Effector memory CD4-positive, alpha-beta T cell (primary cell): ENCODE measurements at places on chromosomes 1 and 21.

DNA sequence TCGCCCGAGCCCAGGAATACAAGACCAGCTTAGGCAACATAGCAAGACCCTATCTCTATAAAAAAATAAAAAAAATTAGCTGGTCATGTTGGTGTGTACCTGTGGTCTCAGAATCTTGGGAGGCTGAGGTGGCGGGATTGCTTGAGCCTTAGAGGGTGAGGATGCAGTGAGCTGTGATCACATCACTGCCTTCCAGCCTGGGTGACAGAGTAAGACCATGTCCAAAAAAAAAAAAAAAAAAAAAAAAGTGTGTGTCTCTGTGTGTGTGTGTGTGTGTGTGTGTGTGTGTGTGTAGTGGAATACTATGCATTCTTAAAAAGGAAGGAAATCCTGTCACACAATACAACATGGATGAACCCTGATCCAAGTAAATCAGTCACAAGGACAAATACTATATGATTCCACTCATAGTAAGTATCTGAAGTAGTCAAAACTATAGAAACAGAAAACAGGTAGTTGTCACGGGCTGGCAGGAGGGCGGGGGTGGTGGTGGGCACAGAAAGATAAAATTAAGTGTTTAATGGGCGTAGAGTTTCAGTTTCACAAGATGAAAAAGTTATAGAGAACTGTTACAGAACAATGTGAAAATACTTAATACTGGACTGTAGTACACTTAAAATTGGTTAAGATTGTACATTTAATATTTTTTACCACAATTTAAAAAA is 47.8 kb downstream of the SELENOF start:
- no peak for DNase-seq

DNA sequence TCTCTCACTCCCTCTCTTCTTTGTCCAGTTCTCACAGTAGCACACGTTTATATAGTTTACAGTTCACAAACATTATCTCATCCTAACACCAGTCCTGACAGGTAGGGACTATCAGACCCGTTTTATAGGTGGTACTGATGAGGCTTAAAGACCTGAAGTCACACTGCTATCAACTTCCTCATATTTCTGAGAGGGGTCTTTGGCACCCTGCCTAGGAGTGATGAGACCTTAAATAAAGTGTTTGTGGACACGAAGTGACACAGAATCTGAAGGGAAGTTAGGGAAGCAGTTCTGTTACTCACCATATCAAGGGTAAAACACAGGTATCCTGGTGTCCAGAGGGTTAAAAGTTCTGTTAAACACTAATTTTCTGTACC is 590 bp upstream of the TACSTD2 start:
- no peak for DNase-seq

- DNase-seq: peak; percentile 43
Measured at GRCh38 chr1:155977690-155978324, 540 bp downstream of the ARHGEF2 start.

- no peak for DNase-seq
Measured at GRCh38 chr1:225644666-225645065, 8.3 kb downstream of the ENAH start.

DNA sequence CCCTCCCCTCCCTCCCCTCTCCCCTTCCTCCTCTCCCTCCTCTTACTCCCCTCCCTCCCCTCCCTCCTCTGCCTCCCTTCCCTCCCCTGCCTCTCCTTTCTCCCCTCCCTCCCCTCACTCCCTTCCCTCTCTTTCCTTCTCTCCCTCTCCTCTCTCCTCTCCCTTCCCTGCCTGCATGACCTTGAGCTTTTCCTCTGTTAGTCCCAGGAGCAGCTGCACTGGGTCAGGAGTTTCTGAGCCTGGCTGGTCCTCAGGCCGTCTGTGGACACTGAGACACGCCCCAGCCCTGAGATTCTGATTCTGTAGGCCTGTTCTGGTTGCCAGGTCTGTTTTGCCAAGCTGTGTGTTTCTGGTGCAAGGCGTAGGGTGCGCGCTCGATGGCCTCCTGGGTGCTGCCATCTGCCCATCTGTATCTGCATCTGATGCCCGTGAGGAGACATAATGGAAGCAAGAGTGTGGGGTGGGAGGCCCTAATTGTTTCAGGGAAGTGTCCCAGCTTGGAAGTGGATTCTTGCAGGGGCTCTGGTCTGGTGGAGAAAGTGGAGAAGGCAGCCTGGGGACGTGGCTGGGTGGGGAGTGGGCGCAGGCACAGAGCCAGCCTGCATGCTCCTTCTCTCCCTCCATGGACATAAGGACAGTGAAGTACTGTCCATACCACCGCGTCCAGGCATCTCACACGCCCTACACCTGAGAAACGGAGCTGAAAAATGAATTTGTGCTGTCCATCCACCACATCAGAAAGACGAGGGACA is 97.2 kb downstream of the WDR4 start:
- DNase-seq: no peak

DNA sequence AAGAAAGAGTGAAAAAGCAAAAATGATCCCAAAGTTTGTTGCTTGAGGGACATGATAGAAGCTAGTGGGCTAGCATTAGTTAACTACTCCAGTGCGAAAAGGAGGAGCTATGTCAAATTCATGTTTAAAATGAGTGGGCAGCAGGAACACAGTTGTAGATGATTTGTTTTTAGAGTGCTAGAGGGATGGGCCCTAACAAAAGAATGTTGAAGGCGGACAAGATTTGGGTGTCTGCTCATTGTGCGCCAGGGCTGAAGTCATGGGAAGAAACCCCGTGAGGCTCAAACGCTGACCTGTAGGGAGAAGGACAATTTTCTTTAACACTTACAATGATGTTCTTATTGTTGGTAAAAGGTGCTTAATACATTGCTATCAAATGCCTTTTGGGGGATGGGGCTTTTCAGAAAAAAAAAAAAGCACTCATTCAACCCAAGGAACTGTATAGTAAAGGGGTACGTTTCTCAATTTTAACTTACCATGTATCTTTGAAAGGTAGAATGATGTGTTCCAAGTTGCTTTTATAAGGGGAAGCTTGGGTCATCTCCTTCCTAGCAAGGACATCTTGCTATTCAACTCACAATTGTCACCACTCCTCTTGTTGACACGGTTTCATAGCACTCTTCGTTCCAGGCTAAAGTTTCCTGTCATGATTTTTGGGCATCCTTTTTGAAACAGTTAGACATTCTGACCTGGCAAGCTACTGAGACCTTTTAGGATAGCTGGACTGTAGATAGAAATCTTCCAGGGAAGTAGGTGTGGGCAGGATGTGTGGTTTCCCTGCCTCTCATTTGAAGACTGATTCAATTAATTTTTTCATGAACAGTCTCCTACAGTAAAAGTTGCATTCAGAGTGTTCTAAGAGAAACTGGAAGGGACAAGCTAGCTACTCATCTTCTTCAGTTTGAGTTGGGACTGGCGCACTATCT is 53.0 kb upstream of the CNN3 start:
- no peak for DNase-seq

DNA sequence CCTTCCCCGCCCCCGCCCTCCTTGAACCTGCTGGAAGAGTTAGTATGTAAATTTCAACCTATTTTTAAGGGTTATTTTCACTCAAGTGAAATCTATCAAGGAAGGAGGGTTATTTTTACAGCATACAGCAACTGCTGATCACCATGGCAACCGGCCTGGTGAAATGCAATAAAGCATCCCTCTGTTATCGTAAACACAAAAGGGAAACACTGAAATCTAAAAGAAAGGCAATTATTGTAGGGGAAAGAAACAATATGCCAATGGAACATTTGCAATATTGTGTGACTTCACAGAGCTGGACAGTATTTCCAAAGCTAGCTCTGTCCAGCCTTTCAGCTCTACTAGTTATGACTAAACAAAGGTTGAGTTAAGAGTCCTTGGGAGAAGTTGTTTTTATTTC is 588.3 kb upstream of the PBX1 start:
- no peak for DNase-seq

GRCh38 chr1:246425139-246425794 is 81.8 kb downstream of the SMYD3 start:
- DNase-seq: no peak

DNA sequence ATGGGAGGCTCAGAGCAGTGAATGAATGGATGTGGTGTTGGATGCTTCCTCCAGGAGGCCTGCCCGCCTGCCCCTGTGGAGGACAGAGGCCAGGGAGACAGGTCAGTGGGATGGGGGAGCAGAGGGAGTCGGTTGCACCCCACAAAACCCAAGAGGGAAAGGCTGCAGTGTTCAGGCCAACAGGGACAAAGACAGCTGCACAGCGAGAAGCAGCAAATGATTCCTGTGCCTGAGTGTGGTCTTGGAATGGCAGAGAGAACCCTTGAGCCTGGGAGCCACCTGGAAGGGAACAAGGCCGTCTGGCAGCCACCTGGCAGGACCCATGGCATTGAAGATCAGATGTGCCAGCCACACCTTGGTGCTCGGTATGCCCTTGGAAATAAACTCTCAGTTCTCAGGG is 8.1 kb downstream of the TFF3 start:
- no peak for DNase-seq

DNA sequence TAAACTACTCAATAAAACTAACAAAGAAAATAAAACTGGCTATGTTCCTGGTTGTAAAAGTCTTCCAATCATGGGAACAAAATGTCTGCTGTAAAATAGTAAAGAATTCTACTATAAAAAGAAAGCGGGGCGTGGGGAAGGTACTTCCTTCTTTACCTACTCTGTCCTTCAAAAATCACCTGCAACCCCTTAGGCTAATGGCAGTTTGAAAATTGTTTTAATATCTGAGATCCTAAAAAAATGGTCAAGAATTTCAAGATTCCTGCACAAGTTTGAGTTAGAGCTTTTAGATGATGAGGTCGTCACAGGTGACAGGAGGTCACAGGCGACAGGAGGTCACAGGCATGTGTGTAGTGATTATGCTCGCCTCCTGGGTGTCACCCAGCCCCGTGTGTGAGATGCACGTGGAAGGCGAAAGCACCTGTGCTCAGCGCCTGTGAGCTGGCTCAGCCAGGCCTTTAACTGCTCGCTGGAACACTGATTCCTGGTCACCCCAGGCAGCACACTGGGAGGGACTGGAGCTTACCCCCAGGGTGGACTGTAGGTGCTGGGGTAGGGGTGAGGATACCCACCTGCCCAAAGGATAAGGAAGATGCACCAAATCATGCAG is 18.6 kb upstream of the TMPRSS2 start:
- DNase-seq: no peak

DNA sequence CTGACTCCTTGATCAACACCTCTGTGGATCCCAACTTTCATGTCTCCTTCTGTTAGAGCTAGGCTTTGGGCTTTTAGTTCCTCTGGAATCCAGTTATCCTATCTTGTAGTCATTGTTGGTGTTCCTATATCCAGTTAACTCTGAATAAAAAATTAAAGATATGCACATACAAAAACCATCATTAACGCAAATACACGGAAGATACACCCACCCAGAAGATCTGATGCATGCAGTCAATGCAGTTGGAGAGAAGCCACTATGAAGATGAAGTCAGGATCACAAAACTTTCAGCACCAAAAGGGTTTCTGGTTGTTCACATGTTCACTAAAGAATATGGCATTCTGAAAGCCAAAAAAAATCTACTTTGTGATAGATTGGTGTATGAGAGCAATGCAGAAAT is 123.6 kb upstream of the LHX8 start:
- DNase-seq: no peak

DNA sequence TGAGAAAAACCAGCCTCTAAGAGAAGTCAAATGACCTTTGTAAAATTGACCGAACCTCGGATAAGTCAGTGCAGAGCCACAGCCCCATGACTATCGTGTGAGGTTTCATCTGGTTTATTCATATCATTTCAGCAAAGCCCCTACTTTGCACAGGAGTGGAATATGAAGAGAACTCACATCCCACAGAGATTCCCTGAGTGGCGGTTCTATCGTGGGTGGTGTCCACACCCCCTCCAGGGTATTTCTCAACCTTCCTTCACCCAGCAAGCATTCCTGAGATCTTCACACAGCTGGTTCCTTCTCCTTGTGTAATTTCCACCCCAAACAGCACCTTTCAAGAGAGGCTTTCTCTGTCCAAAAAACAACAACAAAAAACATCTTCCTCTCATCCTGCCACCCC is 47.5 kb downstream of the EVA1C start:
- DNase-seq: no peak

- DNase-seq: no peak
Measured at GRCh38 chr1:40954626-40955025, 24.9 kb upstream of the CTPS1 start.

GRCh38 chr1:244035358-244035757 is 15.7 kb upstream of the ZBTB18 start:
- no peak for DNase-seq

- DNase-seq: no peak
Measured at GRCh38 chr1:110594456-110595352, 11.5 kb downstream of the KCNA2 start.

GRCh38 chr1:72186733-72187307 is 95.5 kb downstream of the NEGR1 start:
- DNase-seq: no peak

DNA sequence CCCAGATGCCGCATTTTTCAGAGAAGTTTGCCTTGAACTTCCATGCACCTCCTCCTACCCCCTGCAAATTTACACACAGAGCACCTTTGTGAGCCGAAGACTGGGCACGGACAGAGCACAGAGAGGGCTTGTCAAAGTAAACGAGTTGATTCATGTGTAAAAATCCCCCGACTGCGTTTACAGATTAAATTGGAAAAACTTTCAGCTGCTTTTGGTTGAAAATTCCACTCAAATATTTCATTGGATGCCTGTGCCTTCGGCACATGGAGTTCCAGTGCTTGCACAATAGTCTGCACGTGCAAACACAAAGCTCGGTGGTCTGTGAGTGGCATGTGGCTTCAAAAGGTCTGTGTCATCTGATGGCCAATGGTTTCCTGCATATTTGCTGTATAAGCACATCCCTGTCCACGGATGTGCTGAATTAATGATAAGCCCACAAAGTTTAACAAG is 177.5 kb downstream of the SETD4 start:
- no peak for DNase-seq

DNA sequence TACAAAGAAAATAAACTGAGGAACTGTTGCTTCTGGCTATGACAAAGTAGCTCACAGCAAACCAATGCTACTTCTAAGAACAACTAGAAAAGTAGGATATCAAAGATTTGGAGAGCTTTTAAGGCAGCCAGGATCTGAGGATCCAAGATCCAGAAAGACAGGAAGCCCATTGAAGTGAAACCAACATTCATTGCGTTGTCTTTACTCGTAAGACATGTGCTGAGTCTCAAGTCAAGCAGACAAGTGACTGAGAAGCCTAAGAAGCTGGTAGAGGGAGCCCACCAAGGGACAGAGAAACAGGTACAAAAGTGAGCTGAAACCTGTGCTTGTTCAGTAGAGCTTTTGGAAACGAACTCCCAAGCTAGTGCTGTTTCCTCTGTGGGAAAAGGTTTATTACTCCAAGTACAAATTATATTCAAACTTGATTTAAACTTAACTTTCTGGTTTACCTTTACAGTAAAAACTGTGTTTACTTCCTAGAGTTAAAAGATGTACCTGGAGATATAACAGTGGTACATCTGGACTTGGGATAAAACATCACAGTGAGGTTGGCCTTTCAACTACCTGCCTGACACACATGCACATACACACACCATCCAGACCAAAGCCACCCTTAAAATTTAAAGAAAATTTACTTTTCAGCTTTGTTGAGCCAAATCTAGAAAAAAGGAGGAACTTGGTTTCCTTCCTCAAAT is 41.2 kb downstream of the NME7 start:
- DNase-seq: no peak
